ENCODE measurements at places on chromosomes 2 and 18. TPM values are rescaled to one million over a fixed set of nuclear protein-coding genes. Genes with fewer than 3 reads are reported as not detected.

DNA sequence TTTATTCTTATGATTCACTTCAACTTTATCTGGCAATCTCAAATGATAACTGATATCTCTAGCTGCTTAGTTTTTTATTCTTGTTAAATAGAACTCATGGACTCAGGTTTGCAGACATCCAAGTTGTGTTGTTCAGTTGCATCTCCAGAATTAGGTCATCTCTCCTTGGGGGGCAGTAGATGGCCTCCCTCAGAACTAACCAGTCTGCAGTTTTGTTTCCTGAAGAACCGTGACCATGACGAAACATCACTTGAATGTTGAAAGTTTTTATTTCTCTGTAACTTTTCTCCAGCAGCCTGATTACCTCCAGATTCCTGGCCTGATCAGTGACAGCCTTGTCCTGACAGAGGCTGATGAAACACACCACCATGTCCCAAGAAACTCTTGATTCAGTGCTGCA is 321.5 kb downstream of the GALNT13 start:
- DNase-seq = no peak

GRCh38 chr2:186485576-186485870 is 537 bp upstream of the ZC3H15 start:
- DNase-seq = no peak

- no peak for DNase-seq
These were observed 67.6 kb downstream of the NEURL3 start for GRCh38 chr2:96437512-96437911.

DNA sequence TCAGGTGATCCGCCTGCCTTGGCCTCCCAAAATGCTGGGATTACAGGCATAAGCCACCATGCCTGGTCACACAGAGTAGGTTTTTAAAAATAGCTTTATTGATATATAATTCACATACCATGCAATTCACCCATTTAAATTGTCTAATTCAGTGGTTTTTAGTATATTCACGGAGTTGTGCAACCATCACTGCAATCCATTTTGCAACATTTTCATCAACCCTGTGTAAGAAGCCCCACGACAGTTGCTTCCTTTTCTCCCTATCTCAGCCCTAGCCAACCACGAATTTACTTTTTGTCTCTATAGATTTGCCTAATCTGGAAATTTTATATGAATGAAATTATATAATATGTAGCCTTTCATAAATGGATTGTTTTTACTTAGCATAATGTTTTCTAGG is 266.4 kb downstream of the NAPG start:
- no peak for DNase-seq

- no peak for DNase-seq
These were observed 883.2 kb upstream of the PIK3C3 start for GRCh38 chr18:41071826-41072225.

- no peak for DNase-seq
These were observed 98.0 kb downstream of the CAMKMT start for GRCh38 chr2:44459739-44460138.

The TBR1 gene
- not detected for total RNA-seq

The DYNAP gene
- not detected for total RNA-seq

- DNase-seq = peak; percentile 84
These were observed 111.7 kb downstream of the ANKRD44 start for GRCh38 chr2:197198890-197199289.

The FARSB gene
- 21.1 TPM for total RNA-seq

DNA sequence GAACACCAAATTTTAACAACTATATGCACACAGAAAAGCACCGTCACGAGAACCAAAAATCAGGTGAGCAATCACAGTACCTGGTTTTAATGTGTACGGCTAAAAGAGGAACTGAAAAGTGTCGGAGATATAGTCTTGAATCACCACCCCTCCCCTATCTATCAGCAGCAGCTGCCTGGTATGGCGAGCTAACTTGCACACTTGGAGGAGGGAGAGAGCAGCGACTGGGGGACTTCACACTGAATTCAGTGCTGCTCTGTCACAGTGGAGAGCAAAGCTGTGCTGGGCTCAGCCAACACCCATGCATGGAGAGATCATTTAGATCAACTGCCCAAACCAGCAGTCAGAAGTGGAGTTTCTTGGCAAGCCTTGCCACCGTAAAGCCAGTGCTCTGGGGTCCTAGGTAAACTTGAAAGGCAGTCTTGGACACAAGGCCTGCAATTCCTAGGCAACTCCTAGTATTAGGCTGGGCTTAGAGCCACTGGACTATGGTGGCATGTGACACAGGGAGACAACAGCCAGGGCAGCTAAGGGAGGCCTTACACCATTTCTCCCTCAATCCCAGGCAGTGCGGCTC is 89.2 kb upstream of the CD226 start:
- DNase-seq = no peak

The KCNK3 gene
- 0.64 TPM for total RNA-seq

DNA sequence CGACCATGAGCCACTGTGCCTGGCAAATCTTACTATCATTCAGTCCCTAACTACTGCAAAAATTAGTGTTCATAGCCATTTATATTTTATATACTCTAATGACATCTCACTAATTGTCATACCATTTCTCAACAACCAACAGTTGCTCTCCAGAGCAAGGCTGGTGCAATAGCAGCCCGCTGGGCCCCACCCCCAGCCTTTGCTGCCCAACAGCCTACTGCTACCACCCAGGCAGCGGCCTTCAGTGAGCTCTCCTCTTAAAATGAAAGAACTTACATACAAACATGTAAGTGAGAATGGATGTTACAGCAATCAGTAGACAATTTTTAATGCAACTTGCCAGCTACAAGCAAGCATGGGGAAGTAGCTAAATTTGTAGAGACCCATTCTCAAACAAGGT is 90.5 kb downstream of the HNRNPLL start:
- no peak for DNase-seq

The BOLL gene
- not detected for total RNA-seq

The COMMD1 gene
- total RNA-seq = 33.5 TPM

DNA sequence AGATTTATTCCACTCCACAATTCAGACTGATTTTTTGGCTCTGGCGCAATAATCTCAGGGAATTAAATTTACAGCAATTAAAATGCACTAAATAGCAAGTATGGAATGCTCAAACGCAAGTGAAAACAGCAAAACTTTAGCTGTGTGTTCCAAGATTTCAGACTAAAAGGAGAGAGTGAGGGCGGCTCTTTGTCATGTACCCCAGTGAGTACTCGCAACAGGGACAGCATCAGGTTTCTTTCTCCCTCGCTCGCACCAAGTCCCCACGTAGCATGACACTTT is 1.1 kb downstream of the ROCK2 start:
- no peak for DNase-seq

The GATA6 gene
- 21.9 TPM for total RNA-seq

DNA sequence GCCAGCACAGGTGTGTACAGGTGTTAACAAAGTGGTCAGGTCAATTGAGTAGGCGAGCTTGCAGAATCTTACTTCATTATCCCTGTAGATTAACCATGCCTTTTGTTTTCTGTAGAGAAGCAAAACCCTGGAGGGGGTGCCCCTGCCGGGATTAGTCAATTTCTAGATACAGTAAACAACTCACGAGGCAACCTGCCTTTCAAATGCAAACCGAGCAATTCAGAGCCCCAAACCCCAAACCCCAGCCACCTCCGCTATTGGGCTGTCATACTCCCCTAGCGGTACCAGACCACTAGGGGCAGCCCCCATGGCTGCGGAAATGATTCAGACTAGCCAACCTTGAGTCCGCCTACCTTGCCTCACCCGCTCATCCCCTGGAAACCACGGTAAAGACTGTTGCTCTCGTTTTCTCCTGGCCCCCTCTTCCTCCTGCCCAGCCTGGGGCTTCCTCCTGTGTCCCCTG is 61.4 kb upstream of the KIF5C start:
- DNase-seq = peak; percentile 40

The RIT2 gene
- total RNA-seq = not detected

The ABCG8 gene
- 0.49 TPM for total RNA-seq

The DSG2 gene
- 131 TPM for total RNA-seq

DNA sequence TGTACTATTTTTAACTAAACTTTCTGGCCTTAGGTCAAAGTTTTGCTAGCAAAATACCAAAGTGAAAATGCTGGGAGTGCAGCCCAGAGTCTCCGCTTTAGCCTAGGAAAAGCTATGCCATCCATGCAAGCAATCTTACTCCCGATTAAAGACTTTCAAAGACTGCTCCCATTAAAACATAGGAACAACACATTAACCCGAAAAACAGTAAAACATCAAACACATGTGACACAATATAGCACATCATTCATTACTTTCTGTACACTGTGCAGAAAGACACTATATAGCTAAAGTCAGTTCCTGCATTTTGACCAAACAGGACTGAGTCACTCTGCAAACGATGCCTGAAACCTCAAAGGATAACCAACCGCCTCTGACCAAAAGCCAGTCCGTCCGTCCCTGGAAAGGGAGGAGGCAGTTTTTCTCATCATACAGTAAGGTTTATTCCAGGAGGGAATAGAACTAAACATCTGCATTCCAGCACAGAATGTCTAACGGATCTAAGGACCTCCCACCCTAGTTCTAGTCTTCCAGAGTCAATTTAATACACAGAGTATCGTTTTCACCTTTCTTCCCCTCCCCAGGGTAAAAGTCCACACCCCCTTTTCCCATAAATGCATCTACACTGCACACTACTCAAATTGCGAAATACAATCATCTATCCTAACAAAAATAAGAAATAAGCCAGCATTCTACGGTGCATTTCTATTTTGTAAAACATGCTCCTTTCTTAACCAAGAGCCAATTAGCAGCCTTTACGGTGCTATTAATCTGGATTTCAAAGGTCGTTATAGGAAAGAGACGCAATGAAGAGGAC is 1.7 kb downstream of the ROCK2 start:
- DNase-seq = peak; percentile 35

The LIPG gene
- total RNA-seq = 42.0 TPM

DNA sequence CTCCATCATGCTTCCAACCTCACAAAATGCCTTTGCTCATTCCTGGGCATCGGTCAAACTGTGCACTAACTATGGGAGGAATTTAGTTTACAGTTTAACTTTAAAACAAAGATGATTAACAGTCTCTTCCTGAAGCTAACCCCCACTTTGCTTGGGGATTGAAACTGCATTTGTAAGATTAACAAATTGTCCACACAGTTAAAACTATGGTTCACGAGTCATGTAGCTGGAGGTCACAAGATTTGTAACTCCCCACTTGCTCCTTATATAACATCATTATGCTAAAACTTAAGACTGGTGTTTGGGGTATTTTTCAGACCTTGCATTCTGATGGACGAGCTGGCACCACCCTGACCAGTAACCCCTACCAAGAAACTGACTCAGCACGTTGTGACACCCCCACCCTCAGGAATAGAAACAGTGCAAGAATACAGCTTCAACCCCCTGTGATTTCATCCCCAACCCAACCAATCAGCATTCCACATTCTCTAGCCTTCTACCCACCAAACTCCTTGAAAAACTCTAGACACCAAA is 252.3 kb downstream of the MBD5 start:
- DNase-seq = no peak

GRCh38 chr2:222561817-222562645 is 93.9 kb downstream of the FARSB start:
- no peak for DNase-seq

The SKOR2 gene
- total RNA-seq = not detected

DNA sequence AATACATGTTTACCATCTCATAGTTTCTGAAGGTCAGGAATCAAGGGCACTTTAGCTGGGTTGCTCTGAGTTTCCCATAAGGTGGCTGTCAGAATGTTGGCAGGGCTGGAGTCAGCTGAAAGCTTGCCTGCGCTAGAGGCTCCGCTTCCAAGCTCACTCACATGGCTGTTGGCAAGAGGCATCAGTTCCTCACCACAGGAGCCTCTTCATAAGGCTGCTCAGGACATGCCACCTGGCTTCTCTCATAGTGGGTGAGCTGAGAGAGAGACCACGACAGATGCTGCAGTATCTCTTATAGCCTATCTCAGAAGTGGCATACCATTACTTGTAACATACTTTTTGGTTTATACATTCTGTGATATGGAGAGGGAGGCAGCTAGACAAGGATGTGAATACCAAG is 7.2 kb downstream of the HADHB start:
- DNase-seq = no peak

The LIMS3 gene
- 1.6 TPM for total RNA-seq

GRCh38 chr18:79950515-79951341 is 725 bp downstream of the SLC66A2 start:
- peak; percentile 78 for DNase-seq

DNA sequence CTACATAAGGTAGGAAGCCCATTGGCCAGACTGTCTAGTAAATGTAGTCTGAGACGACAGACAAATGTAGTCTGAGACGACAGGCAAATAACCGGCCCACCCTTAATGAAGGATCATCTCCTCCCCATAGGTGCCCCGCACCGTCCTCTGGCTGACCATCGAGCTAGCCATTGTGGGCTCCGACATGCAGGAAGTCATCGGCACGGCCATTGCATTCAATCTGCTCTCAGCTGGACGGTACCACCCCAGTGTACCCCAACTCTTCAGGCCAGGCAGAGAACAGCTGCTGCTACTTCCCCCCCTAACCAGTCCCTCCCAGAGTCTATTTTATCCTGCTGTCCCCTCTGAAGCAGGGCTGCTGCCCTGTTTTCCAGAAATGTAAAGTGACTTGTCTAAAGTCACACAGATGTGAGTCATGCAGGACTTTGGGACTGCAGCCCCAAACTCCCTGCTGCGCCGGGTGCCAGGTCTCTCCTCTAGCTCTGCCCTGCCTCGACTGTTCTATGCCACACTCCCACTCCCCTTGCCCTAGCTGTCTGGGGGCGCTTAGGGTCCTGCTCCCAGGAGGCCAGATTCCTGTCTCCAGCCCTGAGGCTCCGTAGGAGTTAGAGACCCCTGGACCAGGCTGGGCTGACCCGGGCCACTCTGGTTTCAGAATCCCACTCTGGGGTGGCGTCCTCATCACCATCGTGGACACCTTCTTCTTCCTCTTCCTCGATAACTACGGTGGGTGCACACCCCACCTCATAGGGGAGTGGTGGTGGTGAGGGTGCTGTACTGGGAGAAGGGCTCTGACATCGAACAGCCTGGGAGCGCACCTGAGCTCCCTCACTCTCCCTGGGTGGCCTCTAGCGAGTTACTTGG is 4.7 kb downstream of the SLC11A1 start:
- no peak for DNase-seq

DNA sequence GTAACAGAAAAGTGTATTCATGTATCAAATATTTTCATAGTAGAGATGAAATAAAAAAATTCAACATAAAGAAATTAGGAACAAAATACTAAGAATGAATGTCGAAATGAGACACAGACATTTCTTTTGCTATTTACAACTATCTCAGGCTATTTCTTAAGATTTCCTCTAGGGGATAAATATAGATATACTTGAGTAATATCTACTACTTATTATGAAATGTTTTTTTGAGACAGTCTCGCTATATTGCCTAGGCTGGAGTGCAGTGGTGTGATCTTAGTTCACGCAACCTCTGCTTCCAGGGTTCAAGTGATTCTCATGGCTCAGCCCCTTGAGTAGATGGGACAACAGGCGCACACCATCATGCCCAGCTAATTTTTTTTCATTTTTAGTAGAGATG is 326.1 kb downstream of the RNF144A start:
- no peak for DNase-seq
